ENCODE measurements at places on chromosomes 2 and 18. TPM values are rescaled to one million over a fixed set of nuclear protein-coding genes. Genes with fewer than 3 reads are reported as not detected.

GRCh38 chr2:73516033-73516432, 126.2 kb downstream of the NAT8 start:
- H3K27me3 ChIP-seq, result no peaks in the 10 kb centered on the region
- no peak overlapping the region for H3K27ac ChIP-seq
- H3K4me1 ChIP-seq, result no peaks in the 10 kb centered on the region
- H3K36me3 ChIP-seq, result peaks cover under 1% of the 10 kb centered on the region
- no peak overlapping the region for H3K4me3 ChIP-seq
- peak; percentile 65 for DNase-seq

GRCh38 chr18:13302457-13303225, 84.1 kb downstream of the LDLRAD4 start:
- H3K36me3 ChIP-seq, result no peaks in the 10 kb centered on the region
- DNase-seq, result no peak
- peaks cover 5% of the 10 kb centered on the region for H3K4me1 ChIP-seq
- no peak overlapping the region for H3K27ac ChIP-seq
- no peak overlapping the region for H3K4me3 ChIP-seq

GRCh38 chr18:4144201-4144600, 310.9 kb downstream of the DLGAP1 start:
- no peaks in the 10 kb centered on the region for H3K4me1 ChIP-seq
- no peaks in the 10 kb centered on the region for H3K36me3 ChIP-seq
- H3K27ac ChIP-seq, result no peak overlapping the region
- H3K27me3 ChIP-seq, result no peaks in the 10 kb centered on the region
- H3K4me3 ChIP-seq, result no peak overlapping the region
- DNase-seq, result no peak

- no peaks in the 10 kb centered on the region for H3K27me3 ChIP-seq
- H3K36me3 ChIP-seq, result no peaks in the 10 kb centered on the region
- peaks cover 14% of the 10 kb centered on the region for H3K4me1 ChIP-seq
- peak; percentile 61 for DNase-seq
Observed at GRCh38 chr2:223943561-223944008, 1.6 kb downstream of the WDFY1 start.

DNA sequence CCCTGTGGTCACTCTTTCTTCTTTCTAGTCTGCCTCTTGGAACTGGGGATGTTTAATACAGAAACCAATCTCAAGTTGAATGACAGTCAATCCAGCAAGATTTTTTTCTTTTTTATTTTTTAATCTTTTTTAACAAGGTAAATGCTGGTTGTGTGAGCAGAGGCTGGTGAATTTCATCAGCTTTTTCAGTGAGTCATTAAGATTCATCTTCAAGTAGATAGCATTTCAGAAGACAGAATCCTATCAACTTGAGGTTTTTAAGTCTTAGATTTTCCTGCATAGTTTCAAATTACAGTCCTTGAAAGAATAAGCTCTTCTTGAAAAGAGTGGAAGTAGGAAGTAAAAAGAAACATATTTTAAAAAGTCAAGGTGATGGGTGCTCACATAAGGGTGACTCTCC, 12.4 kb downstream of the SLC8A1 start:
- no peak overlapping the region for H3K27ac ChIP-seq
- peaks cover 17% of the 10 kb centered on the region for H3K4me1 ChIP-seq
- no peak for DNase-seq
- H3K4me3 ChIP-seq, result no peak overlapping the region

GRCh38 chr2:105409717-105410116, 10.9 kb upstream of the FHL2 start:
- H3K36me3 ChIP-seq, result no peaks in the 10 kb centered on the region
- H3K27me3 ChIP-seq, result no peaks in the 10 kb centered on the region
- H3K4me1 ChIP-seq, result peaks cover 43% of the 10 kb centered on the region
- peak; percentile 99 for DNase-seq

GRCh38 chr2:96838345-96839292, 5.2 kb downstream of the ANKRD23 start:
- H3K27me3 ChIP-seq, result no peaks in the 10 kb centered on the region
- no peak overlapping the region for H3K27ac ChIP-seq
- H3K4me3 ChIP-seq, result no peak overlapping the region
- peaks cover 5% of the 10 kb centered on the region for H3K4me1 ChIP-seq
- no peak for DNase-seq
- H3K36me3 ChIP-seq, result no peaks in the 10 kb centered on the region

Gene CPLX4
- not detected for total RNA-seq

Gene SERPINB10
- total RNA-seq, result not detected

Gene SPDYA
- total RNA-seq, result 1.3 TPM

Gene FAP
- total RNA-seq, result 1.3 TPM

Gene UGT1A10
- total RNA-seq, result not detected

Gene PCARE
- not detected for total RNA-seq

Data from astrocyte (in vitro differentiated cells and primary cell).